ENCODE measurements at places on chromosomes 2 and 18.
A peak's percentile ranks its signal among the peaks of the same experiment; 100 is the strongest.

- DNase-seq: peak; percentile 64
- H3K4me1 ChIP-seq: peaks cover 10% of the 10 kb centered on the region
- no peaks in the 10 kb centered on the region for H3K27me3 ChIP-seq
- peak overlapping the region; percentile 26 for H3K27ac ChIP-seq
- no peak overlapping the region for H3K4me3 ChIP-seq
Measured at GRCh38 chr18:48806551-48807261, 144.1 kb downstream of the SMAD7 start.

DNA sequence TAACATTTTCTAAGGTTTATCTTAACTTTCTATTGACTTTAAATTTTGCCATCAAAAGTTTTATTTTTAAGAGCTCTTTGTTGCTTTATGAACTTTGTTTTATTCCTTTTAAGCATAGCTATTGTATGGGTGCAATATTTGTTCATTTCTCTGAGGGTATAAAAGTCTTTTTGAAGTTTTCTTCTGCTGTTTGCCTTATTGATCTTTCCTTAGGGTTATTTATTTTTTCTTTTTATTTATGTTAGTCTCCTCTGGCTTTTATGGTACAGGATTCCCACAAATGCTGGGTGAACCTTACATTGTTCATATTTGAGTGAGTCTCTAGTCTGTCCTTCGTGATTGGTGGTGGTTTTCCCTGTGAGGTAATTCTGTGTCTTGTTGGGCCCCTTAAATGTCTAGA, 68.4 kb downstream of the PARD3B start:
- no peak overlapping the region for H3K4me3 ChIP-seq
- H3K27me3 ChIP-seq: no peaks in the 10 kb centered on the region
- H3K4me1 ChIP-seq: peaks cover 2% of the 10 kb centered on the region
- no peaks in the 10 kb centered on the region for H3K36me3 ChIP-seq
- no peak for DNase-seq
- H3K27ac ChIP-seq: no peak overlapping the region

DNA sequence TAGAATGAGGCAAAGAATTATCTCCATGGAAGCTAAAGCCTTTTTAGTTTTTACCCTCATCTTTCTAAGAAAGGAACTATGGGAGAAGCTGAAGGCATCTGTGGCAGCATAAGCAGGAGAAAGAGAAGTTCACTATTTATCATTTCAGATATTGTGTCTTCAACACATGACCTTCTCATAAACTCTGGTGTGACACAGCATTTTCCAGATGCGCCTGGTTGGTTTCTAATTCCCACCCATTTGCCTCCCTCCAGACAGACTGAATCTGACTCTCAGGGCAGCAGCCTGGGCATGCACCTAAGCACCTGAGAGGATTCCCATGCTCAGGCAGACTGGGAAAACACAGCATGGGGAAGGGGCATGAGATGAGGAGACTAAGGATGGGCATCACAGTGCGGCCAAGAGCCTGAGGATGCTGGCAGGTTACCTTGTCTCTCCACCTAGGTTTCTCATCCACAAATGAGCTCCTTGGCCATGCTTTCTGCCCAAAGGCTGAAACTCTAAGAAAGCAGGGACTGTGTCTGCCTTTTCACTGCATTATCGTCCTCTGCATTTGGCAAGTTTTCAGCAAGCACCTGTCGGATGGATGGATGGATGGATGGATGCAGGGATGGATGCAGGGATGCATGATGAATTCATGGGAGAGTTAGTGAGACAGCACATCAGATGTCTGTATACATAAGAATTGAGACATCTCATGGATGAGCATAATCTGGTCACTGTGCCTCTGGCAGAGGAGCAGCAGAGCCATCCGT, 28.8 kb upstream of the SULT1C4 start:
- H3K36me3 ChIP-seq: no peaks in the 10 kb centered on the region
- peaks cover 9% of the 10 kb centered on the region for H3K4me1 ChIP-seq
- no peak for DNase-seq
- no peak overlapping the region for H3K4me3 ChIP-seq
- H3K27me3 ChIP-seq: peaks cover 8% of the 10 kb centered on the region
- H3K27ac ChIP-seq: no peak overlapping the region

- H3K27ac ChIP-seq: no peak overlapping the region
- peaks cover 9% of the 10 kb centered on the region for H3K4me1 ChIP-seq
- no peak overlapping the region for H3K4me3 ChIP-seq
- H3K27me3 ChIP-seq: no peaks in the 10 kb centered on the region
- DNase-seq: no peak
Measured at GRCh38 chr2:201734111-201734510, 35.7 kb upstream of the MPP4 start.

GRCh38 chr2:98614024-98614739, 5.8 kb downstream of the UNC50 start:
- DNase-seq: no peak
- H3K27ac ChIP-seq: no peak overlapping the region
- H3K27me3 ChIP-seq: no peaks in the 10 kb centered on the region
- H3K4me1 ChIP-seq: peaks cover 16% of the 10 kb centered on the region
- peaks cover 44% of the 10 kb centered on the region for H3K36me3 ChIP-seq

GRCh38 chr2:200765139-200765951, 46.4 kb upstream of the BZW1 start:
- H3K4me3 ChIP-seq: peak overlapping the region; percentile 42
- peak; percentile 92 for DNase-seq
- H3K27ac ChIP-seq: peak overlapping the region; percentile 80
- H3K36me3 ChIP-seq: no peaks in the 10 kb centered on the region
- peaks cover 42% of the 10 kb centered on the region for H3K4me1 ChIP-seq
- no peaks in the 10 kb centered on the region for H3K27me3 ChIP-seq

DNA sequence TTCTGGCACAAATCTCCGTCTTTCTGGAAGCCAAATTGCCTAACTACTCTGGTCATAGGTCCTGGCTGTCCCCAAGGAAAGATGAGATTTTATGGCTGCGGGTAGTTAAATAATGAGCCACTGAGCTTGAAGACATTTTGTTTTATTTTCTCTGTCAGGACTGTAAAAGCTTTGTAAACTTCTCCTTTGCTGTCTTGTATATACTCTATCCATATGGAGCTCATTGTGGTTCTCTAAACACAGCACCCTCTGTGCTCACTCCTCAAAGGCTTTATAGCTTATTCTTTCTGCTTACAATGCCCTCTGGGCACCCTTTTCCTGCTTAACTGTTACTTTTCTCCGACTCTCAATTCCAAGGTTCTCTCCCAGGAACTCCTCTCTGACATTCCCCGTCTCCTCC, 209.1 kb downstream of the CMPK2 start:
- H3K27ac ChIP-seq: no peak overlapping the region
- no peaks in the 10 kb centered on the region for H3K4me1 ChIP-seq
- no peaks in the 10 kb centered on the region for H3K27me3 ChIP-seq
- no peak overlapping the region for H3K4me3 ChIP-seq
- no peaks in the 10 kb centered on the region for H3K36me3 ChIP-seq

DNA sequence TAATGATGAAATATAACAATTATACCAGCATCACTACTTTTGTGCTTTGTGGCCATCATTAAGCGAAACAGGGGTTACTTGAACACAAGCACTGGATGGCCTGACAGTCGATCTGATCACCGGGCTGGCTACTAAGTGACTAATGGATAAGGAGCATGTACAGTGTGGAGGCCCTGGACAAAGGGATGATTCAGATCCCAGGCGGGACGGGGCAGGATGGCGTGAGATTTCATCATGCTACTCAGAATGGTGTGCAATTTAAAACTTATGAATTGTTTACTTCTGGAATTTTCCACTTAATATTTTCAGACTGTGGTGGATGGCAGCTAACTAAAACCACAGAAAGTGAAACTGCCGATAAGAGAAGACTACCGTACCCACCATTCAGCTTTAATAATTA, 7.0 kb upstream of the CLIP4 start:
- H3K36me3 ChIP-seq: no peaks in the 10 kb centered on the region
- no peaks in the 10 kb centered on the region for H3K27me3 ChIP-seq
- peak; percentile 88 for DNase-seq
- H3K27ac ChIP-seq: peak overlapping the region; percentile 79

- H3K27ac ChIP-seq: no peak overlapping the region
- no peaks in the 10 kb centered on the region for H3K4me1 ChIP-seq
- H3K27me3 ChIP-seq: no peaks in the 10 kb centered on the region
- H3K4me3 ChIP-seq: no peak overlapping the region
- DNase-seq: no peak
Measured at GRCh38 chr2:143704451-143705106, 575.4 kb downstream of the ARHGAP15 start.

- H3K27ac ChIP-seq: no peak overlapping the region
- H3K27me3 ChIP-seq: no peaks in the 10 kb centered on the region
- H3K4me3 ChIP-seq: no peak overlapping the region
- no peak for DNase-seq
Measured at GRCh38 chr2:120498576-120499394, 152.8 kb downstream of the INHBB start.

DNA sequence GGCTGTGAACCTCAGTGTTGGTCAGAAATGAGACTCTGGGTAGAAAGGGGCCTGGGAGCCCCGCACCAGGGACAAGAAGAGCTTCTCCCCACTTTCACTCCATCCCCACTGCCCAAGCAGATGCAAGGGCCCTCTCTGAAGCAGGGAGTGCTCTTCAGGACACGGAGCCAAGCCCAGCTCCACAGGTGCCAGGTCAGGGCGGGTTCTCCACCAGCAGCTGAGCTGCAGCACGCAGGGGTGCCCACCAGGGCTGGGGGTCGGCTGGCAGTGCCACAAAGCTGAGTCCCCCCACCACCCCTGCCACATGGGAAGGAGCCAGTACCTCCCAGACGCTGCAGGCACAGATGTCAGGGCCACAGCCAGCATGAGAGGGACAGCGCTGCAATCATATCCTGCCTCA, 106.2 kb downstream of the INHBB start:
- DNase-seq: no peak
- H3K27me3 ChIP-seq: no peaks in the 10 kb centered on the region
- no peaks in the 10 kb centered on the region for H3K36me3 ChIP-seq
- H3K4me3 ChIP-seq: no peak overlapping the region
- H3K4me1 ChIP-seq: peaks cover 20% of the 10 kb centered on the region
- H3K27ac ChIP-seq: no peak overlapping the region

DNA sequence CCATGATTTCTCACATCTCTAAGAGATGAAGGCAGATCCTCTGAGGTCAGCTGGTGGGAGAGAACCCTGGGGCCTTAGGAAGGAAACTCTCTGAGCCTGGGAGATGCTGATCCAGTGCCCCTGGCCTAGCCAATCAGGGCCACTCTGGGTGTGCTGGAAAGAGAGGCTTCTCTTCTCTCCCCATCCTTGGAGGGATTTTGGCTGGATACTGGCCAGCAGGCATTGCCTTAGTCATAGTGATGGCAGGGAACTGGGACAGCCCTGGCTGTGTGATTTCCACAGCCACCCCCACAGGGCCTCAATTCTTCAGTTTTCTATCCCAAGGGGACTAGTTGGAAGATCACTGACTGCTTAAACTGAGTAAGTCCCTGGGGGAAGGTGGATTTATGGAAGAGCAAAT, 26.6 kb upstream of the PLB1 start:
- DNase-seq: peak; percentile 76
- no peak overlapping the region for H3K4me3 ChIP-seq
- H3K27ac ChIP-seq: no peak overlapping the region
- no peaks in the 10 kb centered on the region for H3K36me3 ChIP-seq
- peaks cover 5% of the 10 kb centered on the region for H3K4me1 ChIP-seq

- H3K27me3 ChIP-seq: peaks cover 72% of the 10 kb centered on the region
- no peak for DNase-seq
- H3K4me3 ChIP-seq: no peak overlapping the region
- H3K36me3 ChIP-seq: no peaks in the 10 kb centered on the region
- no peak overlapping the region for H3K27ac ChIP-seq
Measured at GRCh38 chr2:25170888-25171287, 2.5 kb upstream of the POMC start.

- DNase-seq: peak; percentile 36
- peaks cover 15% of the 10 kb centered on the region for H3K36me3 ChIP-seq
- peak overlapping the region; percentile 77 for H3K27ac ChIP-seq
- H3K27me3 ChIP-seq: no peaks in the 10 kb centered on the region
Measured at GRCh38 chr2:97645112-97645694, 659 bp upstream of the COX5B start.

DNA sequence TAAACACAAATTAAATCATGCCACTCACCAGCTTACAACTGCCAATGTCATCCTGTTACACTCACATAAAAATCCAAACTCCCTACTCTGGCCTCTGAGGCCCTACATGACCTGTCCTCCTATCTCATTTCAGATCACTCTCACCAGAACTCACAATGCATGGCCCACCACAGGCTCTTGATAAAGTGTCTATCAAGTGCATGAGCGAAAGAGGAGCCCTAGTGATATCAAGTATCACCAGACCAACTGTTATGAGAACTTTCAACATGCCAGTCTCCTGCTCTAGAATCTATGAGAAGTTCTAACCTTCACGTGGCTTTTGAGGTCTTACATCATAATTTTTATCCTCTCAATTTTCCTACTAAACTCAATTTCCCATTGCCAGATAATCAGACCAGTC, 76.4 kb upstream of the CD226 start:
- no peak for DNase-seq
- H3K27me3 ChIP-seq: no peaks in the 10 kb centered on the region
- H3K4me1 ChIP-seq: no peaks in the 10 kb centered on the region
- no peak overlapping the region for H3K4me3 ChIP-seq
- peaks cover 43% of the 10 kb centered on the region for H3K36me3 ChIP-seq
- no peak overlapping the region for H3K27ac ChIP-seq

GRCh38 chr2:47354013-47354847, 48.7 kb upstream of the MSH2 start:
- no peaks in the 10 kb centered on the region for H3K36me3 ChIP-seq
- H3K27me3 ChIP-seq: no peaks in the 10 kb centered on the region
- DNase-seq: peak; percentile 83

DNA sequence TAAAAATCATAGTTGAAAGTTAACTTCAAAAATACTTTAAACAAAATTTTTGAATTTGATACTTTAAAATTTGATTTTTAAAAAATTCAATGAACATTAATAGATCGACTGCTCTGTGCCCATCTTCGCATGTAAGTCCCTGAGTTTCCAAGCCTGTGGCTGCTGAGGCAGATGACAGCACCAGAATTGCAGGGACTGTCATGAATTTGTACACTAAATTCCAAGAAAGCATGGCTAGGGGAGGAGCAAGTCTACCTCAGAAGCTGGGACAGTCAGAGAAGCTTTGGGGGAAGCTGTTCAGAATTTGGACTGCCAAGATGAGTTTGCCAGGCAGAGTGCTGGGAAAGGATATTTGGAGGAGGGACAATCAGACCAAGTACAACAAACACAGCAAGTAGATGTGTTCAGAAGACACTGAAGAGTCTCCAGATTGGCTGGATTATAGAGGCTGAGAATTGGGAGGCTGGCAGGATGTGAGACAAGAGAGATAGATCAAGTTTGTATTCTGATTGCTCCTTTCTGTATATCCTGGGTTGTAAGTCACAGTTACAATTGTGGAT, 79.0 kb downstream of the ASXL3 start:
- no peak for DNase-seq
- no peaks in the 10 kb centered on the region for H3K4me1 ChIP-seq
- H3K27me3 ChIP-seq: no peaks in the 10 kb centered on the region
- H3K4me3 ChIP-seq: no peak overlapping the region
- H3K36me3 ChIP-seq: no peaks in the 10 kb centered on the region

DNA sequence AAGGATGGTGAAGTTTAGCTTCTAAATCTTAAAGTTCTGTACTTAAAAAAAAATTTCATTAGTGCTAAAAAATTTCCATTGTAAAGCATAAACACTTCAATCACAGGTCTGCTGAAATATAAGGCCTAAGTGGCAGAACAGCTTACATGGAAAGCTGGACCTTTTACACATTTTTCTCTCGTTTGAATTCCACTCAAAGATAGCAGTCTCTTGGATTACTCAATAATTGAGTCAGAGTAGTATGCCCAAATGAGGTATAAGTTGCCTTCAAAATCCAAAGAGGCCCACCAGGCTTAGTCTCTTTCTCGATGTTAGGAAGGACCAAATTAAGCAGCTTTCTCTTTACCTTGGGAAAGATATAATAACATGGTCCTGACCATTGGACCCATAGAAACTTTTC, 220.4 kb upstream of the CWC22 start:
- no peak overlapping the region for H3K27ac ChIP-seq
- peak; percentile 48 for DNase-seq
- no peaks in the 10 kb centered on the region for H3K27me3 ChIP-seq
- H3K4me1 ChIP-seq: peaks cover 5% of the 10 kb centered on the region
- no peak overlapping the region for H3K4me3 ChIP-seq

All from GM23248 (cell line).